IPS DF 6.9 (cell line): ENCODE measurements at places on chromosomes 1 and 21.

DNA sequence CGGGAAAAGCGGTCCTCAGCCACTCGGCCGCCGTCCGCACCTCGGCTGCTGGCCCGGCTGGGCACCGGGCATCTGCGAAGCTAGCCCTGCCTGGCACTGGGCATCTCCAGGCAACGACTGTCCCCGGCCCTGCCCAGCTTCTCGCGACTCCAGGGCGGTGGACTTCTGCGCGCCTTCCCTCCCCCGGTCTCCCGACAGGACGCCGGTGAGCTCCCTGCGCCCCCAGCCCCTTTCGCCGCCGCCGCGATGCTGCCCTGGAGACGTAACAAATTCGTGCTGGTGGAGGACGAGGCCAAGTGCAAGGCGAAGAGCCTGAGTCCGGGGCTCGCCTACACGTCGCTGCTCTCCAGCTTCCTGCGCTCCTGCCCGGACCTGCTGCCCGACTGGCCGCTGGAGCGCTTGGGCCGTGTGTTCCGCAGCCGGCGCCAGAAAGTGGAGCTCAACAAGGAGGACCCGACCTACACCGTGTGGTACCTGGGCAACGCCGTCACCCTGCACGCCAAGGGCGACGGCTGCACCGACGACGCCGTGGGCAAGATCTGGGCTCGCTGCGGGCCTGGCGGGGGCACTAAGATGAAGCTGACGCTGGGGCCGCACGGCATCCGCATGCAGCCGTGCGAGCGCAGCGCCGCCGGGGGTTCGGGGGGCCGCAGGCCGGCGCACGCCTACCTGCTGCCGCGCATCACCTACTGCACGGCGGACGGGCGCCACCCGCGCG lies 514 bp downstream of the FAM43B start:
- no peak for DNase-seq

DNA sequence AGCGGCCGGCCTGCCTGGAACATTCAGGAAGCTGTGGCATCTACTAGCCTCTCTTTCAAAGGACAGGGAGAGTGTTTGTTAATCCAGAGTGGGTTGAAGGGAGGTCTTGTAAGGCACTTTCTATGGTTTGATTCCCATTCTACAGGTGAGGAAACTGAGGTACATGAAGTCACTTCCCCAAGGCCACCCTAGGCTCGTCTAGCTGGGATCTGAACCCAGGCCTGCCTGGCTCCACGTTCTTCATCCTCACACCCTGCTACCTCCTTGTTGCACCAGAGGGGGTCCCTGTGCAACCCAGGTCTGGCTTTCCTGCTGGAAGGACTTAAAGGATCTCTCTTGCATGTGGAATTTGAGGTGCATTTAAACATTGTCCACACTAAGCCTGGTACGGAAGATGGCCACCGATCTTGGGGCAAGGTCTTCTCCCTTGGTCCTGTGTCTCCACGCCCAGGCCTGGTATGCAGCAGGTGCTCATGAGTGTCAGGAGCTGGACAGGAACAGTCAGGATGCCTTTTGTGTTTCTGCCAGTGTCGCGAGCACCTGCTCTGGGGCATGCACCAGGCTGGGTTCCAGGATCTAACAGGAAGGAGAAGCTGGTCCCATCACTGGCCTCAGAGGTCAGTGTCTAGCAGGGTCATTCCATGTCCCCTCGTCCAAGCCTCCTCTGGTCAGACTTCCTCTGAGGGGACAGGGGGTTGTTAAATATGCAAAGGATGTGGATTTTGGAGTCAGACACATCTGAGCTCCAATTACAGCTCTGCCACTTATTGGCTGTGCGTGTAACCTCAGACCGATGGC lies 103.2 kb upstream of the RUNX3 start:
- DNase-seq: no peak

DNA sequence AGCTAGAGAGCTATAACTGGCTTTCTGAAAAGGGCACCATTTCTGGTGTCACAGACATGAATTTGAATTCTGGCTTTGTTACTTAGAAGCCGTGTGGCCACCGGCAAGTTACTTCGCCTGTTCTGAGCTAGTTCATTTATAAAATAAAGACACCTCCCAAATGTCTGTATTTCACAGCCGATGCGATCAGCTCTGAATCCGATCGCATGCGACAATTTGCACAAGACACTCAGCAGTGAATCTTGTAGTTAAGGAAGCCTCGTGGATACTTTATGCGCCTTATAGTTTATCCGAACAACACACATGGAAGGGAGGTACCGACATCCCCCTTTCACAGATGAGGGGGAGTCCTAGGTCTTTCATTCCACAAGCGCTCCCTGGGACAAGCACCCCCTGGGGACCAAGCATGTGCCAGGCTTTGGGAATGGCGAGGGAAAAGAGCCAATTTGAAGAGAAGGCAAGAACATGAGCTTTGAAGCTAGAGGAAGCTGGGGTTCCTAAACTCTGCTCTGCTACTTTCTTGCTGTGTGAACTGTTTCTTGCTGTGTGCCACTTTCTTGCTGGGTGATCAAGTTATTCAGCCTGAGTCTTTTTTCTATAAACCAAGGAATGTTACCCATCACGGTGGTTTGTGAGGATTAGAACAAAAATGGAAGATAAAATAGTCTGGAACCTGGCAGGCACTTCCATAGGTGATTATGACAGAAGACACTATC lies 3.9 kb downstream of the ID3 start:
- no peak for DNase-seq

DNA sequence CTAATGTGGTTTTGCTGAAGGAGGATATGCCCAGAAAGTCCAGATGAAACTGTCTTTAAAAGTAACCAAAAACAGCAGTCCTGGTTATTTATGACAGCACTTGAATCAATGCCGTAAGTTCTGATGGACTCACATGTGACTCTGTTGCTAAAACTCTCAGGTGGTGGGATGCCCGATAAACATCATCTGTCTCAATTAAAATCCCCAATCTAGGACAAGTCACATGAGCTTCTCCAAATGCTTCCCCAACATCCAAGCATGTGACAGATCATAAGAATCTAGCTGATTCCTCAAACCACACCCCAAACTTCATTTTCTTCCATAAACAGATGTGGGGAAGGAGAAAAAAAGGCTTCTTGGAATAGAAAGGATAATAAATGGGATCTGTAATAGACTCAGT lies 786 bp upstream of the CTSK start:
- no peak for DNase-seq

DNA sequence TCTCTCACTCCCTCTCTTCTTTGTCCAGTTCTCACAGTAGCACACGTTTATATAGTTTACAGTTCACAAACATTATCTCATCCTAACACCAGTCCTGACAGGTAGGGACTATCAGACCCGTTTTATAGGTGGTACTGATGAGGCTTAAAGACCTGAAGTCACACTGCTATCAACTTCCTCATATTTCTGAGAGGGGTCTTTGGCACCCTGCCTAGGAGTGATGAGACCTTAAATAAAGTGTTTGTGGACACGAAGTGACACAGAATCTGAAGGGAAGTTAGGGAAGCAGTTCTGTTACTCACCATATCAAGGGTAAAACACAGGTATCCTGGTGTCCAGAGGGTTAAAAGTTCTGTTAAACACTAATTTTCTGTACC lies 590 bp upstream of the TACSTD2 start:
- DNase-seq: no peak

GRCh38 chr1:21666576-21667320 lies 2.4 kb downstream of the RAP1GAP start:
- DNase-seq: no peak

DNA sequence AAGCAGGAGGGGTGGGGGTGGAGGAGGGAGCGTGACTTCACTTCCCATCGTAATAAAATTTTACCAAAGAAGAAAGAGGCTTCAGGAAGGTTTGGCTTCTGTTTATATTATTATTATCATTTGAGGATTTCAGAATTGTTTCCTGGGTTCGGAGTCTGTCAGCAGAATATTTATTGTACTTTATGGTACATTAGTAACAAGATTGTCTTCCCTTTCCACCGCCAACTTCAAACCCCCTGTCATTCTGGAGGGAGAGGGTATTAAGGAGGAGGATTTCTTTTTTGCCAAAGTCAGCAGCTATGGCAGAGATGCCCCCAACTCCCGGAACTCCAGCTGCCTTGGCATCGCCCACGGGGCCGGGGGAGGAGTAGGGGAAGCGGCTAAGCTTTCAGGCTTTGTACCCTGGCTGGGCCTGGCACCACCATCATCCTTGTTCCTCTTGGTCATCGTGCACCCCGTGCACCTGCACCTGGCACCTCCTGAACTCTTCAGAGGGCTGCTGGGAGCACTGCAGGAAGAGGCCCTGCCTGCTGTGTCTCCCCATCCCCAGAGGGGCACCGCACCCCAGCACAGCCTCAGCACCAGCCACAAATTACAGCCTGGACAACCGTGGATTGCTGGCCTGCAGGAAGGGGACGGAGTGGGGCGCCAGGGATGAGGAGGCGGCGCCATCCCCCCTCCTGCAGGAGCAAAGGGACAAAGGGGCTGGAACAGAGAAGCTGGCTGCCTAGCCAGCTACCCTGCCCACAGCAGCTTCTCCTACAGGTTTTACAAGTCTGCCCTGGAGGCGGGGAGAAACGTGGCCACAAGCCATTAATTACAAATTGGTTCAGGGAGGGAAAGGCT lies 24.0 kb upstream of the PAX7 start:
- DNase-seq: no peak

DNA sequence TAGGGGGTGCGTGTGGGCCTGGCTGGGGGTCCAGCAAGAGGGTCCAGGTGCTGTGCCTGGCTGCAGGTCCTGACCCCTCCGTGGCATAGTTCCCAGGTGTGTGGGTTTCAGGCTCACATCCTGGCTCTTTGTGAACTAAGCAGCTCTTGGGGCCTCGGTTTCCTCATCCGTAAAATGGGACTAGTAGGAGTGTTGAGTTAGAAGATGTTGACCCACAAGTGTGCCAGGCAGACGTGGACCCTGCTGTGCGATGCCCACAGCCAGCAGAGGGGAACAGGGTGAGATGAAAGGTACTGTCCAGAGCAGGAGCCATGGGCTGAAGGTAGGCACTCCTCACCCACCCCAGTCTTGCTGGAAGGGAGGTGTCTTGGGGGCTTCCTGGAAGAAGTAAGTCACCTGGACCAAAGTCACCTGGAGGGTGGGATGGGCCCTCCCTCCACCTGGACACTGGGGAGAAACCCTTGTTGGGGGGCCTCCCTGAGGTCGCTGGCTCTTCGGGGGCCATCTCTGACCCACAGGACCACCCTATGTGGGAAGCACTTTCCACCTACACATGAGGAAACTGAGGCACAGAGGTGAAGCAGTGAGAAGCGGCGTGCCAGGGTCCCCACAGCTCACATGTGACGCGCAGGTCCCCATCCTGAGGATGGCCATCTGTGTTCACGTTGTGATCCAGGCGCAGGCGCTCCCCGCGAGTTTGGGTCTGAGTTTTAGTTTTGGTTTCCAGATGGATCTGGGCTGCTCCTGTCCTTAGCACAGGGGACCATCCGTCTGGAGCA lies 1.4 kb downstream of the ARHGEF16 start:
- no peak for DNase-seq

DNA sequence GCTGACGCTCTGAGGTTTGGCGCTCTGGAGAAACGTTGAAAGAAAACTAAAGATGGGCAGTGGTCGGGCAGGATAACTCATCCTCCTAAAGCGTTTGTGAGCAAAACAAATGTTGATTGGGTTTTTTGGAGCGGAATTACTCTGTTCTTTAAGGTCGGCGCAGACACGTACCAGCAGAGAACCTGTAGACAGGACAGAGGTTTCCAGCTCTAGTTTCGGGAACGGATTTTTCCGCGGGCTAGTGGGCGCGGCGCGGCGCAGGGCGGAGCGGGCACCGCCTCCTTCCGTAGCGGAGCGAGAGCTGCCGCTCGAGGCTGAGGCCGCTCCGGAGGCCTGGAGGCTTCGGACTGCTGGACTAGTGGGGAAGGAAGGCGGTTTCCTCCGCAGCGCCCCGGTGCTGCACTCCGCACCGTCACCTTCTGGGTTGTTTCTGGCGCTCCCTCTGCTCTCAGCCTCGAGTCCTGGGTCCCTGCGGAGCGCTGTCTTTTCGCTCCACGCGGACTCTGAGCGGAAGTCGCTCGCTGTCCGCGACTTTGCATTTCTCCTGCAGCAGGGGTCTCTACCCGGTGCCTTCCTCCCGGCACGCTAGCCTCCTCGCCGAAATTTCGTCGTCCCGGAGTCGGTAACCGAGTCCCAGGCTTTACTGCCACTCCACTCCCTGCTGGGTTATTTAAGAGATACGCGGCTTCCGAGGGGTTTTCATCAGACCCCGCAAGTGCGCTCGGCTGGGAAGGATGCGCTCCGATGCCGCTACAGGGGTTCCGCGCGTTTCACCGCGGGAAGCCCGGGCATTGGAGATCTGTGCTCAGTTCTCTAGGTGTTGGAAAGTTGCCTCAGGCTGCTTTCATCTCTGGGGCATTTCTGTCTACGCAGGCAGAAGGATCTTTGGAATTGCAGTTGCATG lies 7.0 kb downstream of the FOXD2 start:
- DNase-seq: no peak

- no peak for DNase-seq
Observed at GRCh38 chr1:83693427-83694126, 305.4 kb downstream of the TTLL7 start.

GRCh38 chr1:9302745-9303524 lies 10.2 kb downstream of the SPSB1 start:
- no peak for DNase-seq

DNA sequence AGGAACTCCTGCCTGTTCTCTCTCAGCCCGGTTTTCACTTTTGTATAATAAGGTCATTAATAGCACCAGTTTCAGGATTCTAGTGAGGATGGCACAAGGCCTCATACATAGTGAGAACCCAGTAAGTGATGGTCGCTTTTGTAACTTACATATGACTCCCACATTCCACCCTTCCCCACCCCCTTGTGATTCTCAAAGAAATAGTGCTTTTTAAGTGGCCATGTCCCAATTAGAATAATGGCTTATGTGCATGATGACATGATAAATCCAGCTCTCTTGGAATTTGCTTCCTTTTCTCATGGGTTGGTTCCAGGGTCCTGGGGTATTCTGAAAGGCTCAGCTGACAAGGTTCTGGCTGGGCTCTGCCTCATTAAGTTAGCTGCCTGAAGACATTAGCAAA lies 189.9 kb downstream of the URB2 start:
- no peak for DNase-seq

DNA sequence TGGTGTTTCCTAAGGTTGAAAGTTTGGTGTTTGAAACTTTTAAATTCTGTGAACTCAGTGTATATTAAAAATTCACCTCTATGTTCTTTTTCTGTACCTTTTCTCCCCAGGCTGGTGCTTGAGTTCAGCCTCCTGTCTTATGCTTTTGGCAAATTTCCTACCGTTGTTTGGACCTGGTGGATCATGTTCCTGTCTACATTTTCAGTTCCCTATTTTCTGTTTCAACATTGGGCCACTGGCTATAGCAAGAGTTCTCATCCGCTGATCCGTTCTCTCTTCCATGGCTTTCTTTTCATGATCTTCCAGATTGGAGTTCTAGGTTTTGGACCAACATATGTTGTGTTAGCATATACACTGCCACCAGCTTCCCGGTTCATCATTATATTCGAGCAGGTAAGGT lies 24.9 kb upstream of the AXDND1 start:
- DNase-seq: no peak

GRCh38 chr1:40385437-40386358 lies 12.2 kb downstream of the SMAP2 start:
- DNase-seq: no peak

GRCh38 chr1:182340233-182341058 lies 51.1 kb downstream of the GLUL start:
- DNase-seq: no peak

- DNase-seq: no peak
Observed at GRCh38 chr1:164771619-164772361, 212.8 kb downstream of the PBX1 start.

- DNase-seq: no peak
Observed at GRCh38 chr1:234610666-234611224, 767 bp upstream of the IRF2BP2 start.

GRCh38 chr1:88216441-88216840 lies 467.6 kb upstream of the PKN2 start:
- DNase-seq: no peak

- no peak for DNase-seq
Observed at GRCh38 chr1:224106568-224107281, 7.2 kb upstream of the FBXO28 start.
